OCI-M1 (cell line): ENCODE measurements at places on chromosomes 13 and 19.

- DNase-seq = no peak
These were observed 29.8 kb downstream of the KL start for GRCh38 chr13:33045851-33046592.

- DNase-seq = peak; percentile 97
These were observed 737 bp upstream of the ZNF181 start for GRCh38 chr19:34733266-34733745.

- no peak for DNase-seq
These were observed 180.5 kb downstream of the EFNB2 start for GRCh38 chr13:106354961-106355360.

- DNase-seq = no peak
These were observed 110.3 kb downstream of the MIPEP start for GRCh38 chr13:23778879-23779278.

GRCh38 chr13:44118881-44119280, 239.2 kb downstream of the LACC1 start:
- DNase-seq = no peak

- DNase-seq = peak; percentile 85
These were observed 15.1 kb upstream of the FOXO1 start for GRCh38 chr13:40681341-40682146.

DNA sequence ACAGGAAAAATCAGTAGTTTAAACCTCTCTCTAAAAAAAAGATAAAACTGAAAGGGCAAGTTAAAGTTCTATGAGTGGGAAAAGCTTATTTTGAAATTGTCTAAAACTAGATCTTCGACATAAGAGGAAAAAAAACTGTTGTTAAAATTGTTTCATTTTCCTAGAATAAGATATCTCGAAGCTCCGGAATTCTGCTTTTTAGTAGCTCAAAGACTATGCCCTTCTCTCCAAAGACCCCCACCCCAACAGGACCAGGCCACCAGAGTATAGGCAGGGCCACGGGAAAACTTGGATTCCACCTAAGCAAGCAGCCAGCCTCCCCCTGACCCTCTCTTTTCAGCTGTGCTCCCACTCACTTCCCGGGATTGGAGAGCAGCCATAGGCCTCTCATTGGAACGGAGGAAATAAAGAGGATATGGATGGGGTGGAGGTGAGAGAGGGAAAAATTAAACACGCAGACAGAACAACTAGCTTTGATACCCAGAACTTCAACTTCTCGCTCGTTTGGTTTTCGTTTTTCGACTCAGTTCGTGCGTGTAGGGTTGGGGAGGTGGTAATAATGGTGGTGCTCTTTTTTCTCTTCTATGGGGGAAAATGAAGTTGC, 3.0 kb downstream of the POU4F1 start:
- no peak for DNase-seq

- DNase-seq = no peak
These were observed 3.8 kb downstream of the ATP4B start for GRCh38 chr13:113654175-113654560.

DNA sequence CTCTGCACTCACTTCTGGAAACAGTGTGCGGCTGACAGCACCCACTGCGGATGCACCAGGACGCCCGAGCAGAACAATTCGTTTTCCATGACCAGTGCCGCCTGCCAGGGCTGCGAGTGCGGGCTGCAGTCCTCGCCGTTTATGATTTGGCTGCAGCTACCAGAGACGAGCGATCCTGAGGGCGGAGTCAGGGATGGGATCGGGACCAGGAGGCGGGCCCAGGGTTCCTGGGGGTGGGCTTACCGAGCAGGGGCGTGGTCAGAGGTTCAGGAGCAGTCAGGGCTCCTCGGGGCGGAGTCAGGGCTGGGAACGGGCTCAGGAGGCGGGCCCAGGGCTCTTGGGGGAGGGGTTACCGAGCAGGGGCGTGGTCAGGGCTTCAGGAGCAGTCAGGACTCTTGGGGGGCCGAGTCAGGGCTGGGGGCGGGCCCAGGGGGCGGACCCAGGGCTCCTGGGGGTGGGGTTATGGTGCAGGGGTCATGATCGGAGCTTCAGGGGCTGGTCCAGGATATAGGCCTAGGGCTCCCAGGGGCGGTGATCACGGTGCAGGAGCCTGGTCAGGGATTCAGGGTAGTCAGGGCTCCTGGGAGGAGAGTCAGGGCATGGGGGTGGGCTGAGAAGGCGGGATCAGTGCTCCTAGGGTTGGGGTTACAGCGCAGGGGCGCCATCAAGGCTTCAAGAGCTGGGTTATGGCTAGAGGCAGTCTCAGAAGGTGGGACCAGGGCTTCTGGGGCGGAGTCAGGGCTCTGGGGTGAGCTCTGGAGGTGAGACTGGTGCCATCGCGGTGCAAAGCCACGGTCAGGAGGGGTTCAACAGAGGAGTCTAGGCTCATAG, 1.7 kb downstream of the KLK4 start:
- DNase-seq = peak; percentile 28

GRCh38 chr19:9622531-9622930, 1.5 kb upstream of the ZNF561 start:
- DNase-seq = no peak

- DNase-seq = no peak
These were observed 74.4 kb downstream of the SLITRK6 start for GRCh38 chr13:85724546-85725432.

GRCh38 chr13:49030213-49030612, 54.5 kb downstream of the FNDC3A start:
- DNase-seq = no peak

DNA sequence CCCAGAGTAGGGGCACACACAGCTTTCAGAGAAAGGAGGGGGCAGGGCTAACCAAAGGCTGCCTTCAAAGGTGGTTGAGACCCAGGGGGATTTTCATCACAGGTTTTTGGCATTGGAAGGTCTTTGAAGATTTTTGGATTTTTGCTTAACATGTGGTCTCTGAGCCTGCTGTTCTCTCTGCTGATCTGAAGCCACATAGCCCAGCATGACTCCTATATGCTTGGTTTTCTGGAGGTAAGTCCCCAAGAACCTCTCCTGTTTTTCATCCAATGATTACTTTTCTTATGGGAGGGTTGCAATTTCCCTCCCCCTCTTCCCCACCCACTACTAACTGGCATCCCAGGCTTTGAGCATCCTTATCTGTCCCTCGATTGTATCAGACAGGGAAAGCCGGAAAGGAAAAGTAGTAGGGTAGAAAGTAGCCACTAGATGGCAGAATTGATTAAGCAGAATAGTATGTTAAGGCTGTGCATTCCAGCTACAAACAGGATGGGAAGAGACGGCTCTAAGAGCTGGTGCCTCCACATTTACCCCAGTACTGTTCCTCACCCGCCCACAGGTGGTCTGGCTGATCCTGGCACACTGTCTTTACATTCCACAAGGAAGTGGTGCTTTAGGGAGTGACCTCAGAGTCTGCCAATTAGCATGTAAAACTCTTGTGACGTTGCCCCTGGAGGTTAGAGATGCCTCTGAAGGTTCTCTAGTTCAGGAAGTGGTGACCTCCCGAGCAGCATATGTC, 218.9 kb upstream of the EDNRB start:
- peak; percentile 80 for DNase-seq

- DNase-seq = no peak
These were observed 19.6 kb downstream of the MBNL2 start for GRCh38 chr13:97241761-97242160.

GRCh38 chr19:39483141-39483540, 2.5 kb downstream of the TIMM50 start:
- DNase-seq = no peak

DNA sequence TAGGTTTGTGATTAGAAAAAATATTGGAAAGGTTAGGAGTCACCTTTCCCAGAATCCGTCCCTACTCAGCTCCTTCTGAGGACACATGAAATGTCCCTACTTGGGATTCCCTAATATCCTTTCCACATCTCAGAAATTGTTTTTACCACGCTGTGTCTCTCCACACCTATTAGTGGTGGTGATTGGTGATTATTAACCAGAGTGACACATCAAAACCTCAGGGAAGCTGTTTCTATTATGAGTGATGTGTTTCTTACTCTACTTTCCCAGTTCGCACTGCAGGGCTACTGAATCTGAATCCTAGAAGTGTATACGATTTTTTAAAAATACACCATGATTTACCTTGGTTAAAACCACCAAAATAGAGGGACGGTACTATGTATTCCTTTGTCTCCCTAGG, 460.8 kb downstream of the TBC1D4 start:
- DNase-seq = no peak

GRCh38 chr19:51641648-51642047, 5.0 kb downstream of the SIGLEC14 start:
- DNase-seq = no peak

DNA sequence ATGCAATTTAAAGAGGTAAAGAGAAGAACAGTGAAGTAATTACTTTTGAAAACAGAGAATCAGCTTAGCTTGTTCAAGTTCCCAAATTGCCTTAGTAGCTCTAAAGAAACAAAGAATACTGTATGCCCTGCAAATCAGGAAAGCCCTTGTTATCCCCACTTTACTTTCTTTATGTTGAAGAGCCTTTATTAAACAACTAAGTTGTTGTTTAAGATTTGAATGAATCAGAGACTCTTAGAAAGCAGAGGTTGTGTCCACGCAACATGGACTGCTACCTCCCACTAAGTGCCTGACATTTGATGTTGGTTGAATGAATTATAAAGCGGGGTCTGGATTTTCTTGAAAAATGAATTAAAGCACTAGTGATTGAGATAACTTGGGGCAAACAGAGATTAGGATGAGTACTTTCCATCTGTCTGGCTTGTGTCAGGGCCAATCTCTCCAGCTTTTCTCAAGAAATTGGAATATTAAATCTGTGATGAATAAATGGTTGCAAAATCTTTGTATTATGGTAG, 214.7 kb downstream of the POSTN start:
- no peak for DNase-seq

GRCh38 chr19:13420780-13421179, 85.5 kb downstream of the CACNA1A start:
- DNase-seq = no peak

DNA sequence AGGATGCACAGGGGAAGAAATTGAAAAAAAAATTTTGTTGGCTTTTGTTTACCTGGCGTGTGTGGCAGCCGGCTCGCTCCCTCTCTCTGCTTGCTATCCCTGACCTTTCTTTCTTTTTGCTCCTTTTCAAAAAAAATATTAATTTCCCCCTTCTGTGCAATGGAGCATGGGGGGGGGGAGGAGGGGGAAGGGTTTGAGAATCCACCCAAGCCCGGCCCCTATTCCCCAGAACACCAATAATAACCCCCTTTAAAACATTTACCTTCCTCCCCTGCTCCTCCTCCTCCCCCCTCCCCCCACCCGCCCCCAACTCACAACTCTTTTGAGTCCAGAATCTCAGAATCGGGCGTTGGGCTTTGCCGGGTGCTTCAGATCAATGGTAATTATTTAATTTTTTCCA, 28.4 kb downstream of the NFIX start:
- DNase-seq = no peak
